ENCODE measurements at places on chromosomes 1 and 21. TPM values are rescaled to one million over a fixed set of nuclear protein-coding genes. Genes with fewer than 3 reads are reported as not detected.

TCHHL1 gene
- not detected for total RNA-seq

RYR2 gene
- not detected for total RNA-seq

VAV3 gene
- total RNA-seq: 0.69 TPM

STYXL2 gene
- total RNA-seq: not detected

ITGB2 gene
- total RNA-seq: 1.7 TPM

RGS8 gene
- total RNA-seq: not detected

TAL1 gene
- total RNA-seq: 0.91 TPM

PLPP3 gene
- total RNA-seq: 49.2 TPM

RRP15 gene
- 4.3 TPM for total RNA-seq

CYYR1 gene
- under 0.01 TPM for total RNA-seq

GIPC2 gene
- total RNA-seq: 1.4 TPM

SPRR1A gene
- total RNA-seq: not detected

CASZ1 gene
- total RNA-seq: 0.50 TPM

LRRC38 gene
- not detected for total RNA-seq

EVI5 gene
- total RNA-seq: 54.2 TPM

ZNHIT6 gene
- total RNA-seq: 11.1 TPM

IGSF21 gene
- not detected for total RNA-seq

SYCP1 gene
- not detected for total RNA-seq

SLC45A1 gene
- 5.6 TPM for total RNA-seq

NID1 gene
- 175 TPM for total RNA-seq

OR6K3 gene
- total RNA-seq: not detected

FLG gene
- total RNA-seq: 0.23 TPM

CYP4A11 gene
- total RNA-seq: not detected

TM2D1 gene
- total RNA-seq: 66.8 TPM

ID3 gene
- total RNA-seq: 205 TPM

SPRR3 gene
- total RNA-seq: not detected

ATP1A4 gene
- not detected for total RNA-seq

C1orf198 gene
- total RNA-seq: 87.1 TPM

CFHR2 gene
- not detected for total RNA-seq

RAB25 gene
- not detected for total RNA-seq

RCC2 gene
- 39.6 TPM for total RNA-seq

LCE3E gene
- total RNA-seq: not detected

SLAMF9 gene
- 0.59 TPM for total RNA-seq

CACNA1S gene
- not detected for total RNA-seq

GOLT1A gene
- total RNA-seq: not detected

NR5A2 gene
- under 0.01 TPM for total RNA-seq

OR2T34 gene
- total RNA-seq: not detected

RORC gene
- 0.03 TPM for total RNA-seq

MAEL gene
- total RNA-seq: not detected
